ENCODE measurements at places on chromosomes 2 and 18. TPM values are rescaled to one million over a fixed set of nuclear protein-coding genes. Genes with fewer than 3 reads are reported as not detected.

The CNTNAP5 gene
- under 0.01 TPM for total RNA-seq

The ACOXL gene
- not detected for total RNA-seq

The LRRC30 gene
- not detected for total RNA-seq

The NUP35 gene
- 10.7 TPM for total RNA-seq

The DSC3 gene
- total RNA-seq: 0.11 TPM

The ECEL1 gene
- not detected for total RNA-seq

All from dermis lymphatic vessel endothelial cell (primary cell).